ENCODE measurements at places on chromosomes 7 and 10.
A peak's percentile ranks its signal among the peaks of the same experiment; 100 is the strongest.

- DNase-seq, result peak; percentile 88
Observed at GRCh38 chr10:32056136-32057035, at the start of gene KIF5B. Gene KIF5B, minus strand, starts transcription at chr10:32056425. Its CDS starts 452 bp downstream, at chr10:32055973.

DNA sequence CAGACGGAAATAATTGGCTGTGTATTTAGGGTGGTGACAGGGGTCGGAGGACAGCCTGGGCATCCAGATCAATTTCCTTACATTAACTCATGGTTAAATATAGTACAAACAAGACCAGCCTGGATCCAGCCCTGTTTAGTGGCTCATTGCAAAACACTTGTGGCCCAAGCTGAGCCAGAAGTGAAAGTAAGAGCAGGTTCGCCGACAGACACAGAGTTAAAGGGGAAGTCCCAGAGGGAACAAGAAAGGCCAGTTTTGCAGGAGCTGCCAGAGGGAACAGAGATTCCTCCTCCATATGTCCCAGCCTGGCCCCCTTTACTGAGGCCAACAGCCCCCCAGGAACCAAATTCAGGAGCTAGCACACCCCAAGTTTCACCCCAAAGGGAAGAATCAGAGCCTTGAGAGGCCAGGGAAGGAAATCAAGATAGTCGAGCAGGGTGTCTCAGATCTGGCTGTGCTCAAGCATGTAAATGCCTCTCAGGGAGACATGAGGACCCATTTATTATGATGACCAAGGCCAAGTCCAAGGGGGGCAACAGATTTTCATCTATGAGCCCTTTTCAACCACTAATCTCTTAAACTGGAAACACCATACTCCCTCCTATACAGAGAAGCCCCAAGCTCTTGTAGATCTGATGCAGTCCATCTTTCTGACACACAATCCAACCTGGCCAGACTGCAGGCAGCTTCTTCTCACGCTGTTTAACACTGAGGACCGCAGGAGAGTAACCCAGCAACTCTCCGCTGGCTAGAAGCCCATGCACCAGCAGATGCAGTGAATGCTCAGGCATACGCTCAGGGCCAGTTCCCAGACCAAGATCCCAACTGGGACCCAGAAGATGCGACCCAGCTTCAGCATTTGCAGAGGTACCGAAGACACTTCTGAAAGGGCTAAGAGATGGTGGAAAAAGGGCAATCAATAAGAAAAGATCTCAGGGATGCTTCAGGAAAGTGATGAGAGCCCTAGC, 15.9 kb upstream of the ADCK2 start:
- DNase-seq, result peak; percentile 19

GRCh38 chr10:27134371-27134770, 19.8 kb downstream of the YME1L1 start:
- no peak for DNase-seq

- DNase-seq, result peak; percentile 38
Observed at GRCh38 chr7:101126651-101127459, at the start of gene SERPINE1. Gene SERPINE1, plus strand, starts transcription at chr7:101127104. Its CDS starts 1,290 bp downstream, at chr7:101128394.

GRCh38 chr10:100621360-100622205, 85.8 kb downstream of the HIF1AN start:
- DNase-seq, result peak; percentile 36

- DNase-seq, result no peak
Observed at GRCh38 chr10:14572811-14573210, 201.9 kb downstream of the FAM107B start.

- no peak for DNase-seq
Observed at GRCh38 chr7:69932034-69932628, 333.9 kb downstream of the AUTS2 start.

GRCh38 chr10:22683140-22683389, 31.3 kb downstream of the PIP4K2A start:
- DNase-seq, result no peak

DNA sequence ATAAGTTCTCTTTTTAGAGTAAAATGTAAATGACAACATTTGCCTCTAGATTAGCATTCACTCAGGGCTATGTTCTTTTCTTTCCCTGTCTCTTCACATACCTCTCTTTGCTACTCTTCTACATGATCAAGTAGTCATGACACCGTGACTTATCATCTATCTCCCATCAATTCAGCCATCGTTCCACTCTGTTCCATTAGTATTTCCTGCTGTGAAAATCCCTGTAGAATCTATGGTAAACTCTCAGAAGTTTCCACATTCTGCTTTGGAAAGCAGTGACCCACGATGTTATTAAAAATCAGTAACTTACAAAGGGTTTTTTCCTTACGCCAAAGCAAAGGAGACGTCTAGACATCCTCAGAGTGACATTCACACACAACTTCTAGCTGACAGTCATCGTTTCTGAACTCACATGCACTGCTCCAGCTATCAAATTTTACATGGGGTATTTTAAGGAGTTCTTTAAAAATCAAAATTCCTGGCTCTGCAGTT, 135.6 kb downstream of the SEMA3C start:
- DNase-seq, result no peak

DNA sequence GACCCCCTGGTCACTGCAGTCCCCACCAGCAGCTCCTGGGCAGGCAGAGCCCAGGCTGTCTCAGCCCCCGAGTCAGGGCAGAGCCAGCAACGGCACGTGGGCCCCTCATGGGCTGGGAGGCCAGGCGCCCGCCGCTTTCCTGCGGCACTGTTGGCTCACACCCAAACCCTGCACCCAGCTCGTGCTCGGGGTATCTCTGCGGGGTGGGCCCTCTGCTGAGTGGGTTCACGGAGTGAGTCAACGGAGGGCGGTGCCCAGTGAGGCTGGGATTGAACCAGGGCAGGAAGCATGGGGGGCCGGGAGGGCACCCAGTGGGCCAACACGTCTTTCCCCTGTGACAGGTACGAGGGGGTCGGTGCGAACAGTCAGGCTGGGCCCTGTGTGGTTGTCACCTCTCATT, 28.9 kb downstream of the ADAP1 start:
- DNase-seq, result no peak

DNA sequence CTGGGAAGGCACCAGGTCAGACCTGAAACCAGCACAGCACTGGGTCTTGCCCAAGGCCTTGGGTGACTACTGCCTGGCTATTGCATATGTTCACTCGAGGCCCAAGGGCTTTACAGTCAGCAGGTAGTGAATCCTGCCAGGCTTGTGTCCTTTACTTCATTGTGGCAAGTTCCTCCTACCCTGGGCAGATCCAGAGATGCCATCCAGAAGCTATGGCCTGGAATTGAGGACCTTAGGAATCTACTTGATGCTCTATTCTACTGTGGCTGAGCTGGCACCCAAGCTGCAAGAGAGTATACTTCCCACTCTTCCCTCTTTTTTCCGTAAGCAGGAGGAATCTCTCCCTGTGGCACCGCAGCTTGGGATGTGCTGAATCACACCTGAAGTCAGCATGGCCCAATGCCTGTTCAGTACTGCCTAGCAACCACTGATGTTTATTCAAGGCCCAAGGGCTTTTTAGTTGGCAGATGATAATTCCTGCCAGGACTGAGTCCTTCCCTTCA, 246.7 kb upstream of the CTBP2 start:
- no peak for DNase-seq

DNA sequence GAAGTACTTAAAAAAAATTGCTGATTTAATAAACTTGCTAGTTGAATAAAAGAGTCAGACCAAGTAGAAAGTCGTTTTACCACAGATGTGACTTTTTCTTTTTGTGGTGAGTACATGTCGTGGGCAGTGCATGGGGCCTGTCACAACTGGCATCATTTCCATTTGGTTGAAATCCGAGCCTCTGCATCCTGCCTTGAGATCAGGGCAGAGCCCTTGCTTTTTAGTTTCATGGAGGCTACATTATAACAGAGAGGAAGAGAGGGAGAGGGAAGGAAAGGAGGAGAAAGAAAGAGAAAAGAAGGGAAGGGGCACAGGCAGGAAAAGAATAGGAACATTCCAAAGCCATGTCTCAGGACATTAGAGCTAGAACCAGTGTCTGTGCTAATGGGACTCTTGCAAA, 20.4 kb upstream of the INSYN2A start:
- no peak for DNase-seq

DNA sequence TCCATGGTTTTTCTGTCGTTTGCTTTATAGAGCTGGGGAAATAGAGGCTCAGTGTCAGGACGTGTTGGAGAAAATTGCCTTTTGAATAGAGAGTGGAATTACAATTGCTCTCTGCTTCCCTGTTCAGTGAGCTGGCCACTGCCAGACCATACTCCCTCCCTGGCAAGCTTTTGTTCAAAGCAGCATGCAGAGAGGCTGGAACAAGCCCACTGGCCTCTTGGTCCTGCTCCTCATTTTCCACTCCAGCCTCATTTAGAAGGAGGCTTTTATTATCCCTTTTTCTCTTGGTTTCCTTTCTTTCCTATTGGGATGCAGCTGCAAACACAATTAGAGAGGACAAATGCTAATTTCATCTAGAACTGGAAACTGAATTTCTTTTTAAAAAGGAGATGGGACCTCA, 302.2 kb upstream of the PODXL start:
- no peak for DNase-seq

DNA sequence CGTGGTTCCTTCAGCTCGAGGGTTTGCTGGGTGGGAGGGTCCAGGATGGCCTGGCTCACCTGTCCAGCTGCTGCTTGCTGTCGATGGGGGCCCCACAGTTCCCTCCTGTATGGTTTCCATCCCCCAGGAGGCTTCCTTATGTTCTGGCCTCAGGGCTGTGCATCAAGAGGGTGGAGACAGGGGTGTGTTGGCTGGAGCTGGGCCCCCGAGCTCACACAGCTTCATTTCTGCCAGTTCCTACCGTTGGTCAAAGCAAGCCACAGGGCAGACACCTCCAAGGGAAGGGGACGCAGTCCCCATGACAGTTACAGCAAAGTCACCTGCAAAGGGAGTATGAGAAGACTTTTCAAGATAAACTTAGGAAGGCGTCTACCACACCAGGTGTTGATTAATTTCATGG, 156.9 kb downstream of the EBF3 start:
- no peak for DNase-seq

DNA sequence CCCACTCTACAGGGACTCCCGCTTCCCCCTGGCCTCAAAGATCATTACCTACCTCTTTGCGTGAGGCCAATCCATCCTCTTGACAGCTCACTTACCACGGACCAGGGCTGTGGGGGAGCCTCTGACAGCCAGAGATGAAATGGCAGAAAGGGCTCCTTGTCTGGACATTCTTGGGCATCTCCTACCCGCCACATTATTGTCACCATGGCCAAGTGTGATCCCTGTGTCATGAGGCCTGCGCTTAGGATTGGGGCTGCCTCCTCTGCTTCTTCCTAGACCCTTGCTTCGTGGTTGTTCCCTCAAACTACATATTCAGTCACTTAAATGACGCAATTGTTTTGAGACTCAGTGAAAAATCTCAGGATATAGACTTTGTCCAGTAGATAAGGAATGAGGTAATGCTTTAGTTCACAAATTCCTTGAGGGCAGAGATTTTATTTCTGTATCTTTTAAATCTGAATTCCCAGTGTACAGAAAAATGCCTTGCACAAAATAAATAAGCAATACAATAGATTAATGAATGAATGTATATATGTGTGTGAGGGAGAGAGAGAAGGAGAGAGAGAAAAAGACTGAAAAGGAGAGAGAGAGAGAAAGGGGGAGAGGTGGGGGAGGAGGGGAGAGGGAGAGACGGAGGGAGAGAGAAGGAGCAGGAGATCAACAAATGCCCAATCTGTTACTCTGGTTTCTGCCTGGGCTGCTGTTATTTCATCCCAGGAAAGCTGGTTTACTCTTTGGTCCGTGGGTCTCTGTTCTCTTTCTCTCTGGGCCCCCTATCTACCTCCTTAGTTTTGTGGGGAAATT, 159.0 kb downstream of the PLXNA4 start:
- DNase-seq, result no peak

DNA sequence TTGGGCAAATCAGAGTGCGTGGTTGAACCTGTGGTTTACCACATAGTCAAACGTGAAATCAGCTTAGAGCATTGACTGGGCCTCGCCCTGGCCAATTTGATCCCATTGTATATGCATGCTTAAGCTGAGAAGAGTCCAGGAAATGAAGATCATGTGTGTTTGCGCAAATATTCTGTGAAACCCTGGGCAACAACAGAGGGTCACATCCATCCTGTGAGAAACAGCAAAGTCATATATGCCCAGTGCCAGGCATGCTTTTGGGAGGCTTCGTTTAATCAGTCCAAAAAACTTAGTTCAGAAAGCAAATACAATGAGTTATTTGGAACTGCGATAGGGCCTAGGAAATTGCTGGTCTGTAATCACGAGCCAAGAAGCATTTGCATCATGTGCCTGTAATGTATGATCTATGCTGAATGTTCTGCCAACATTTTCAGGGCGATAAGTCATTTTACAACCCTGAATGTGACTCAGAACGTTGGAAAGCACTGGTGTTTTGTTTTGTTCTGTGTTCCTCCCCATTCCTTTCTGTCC, 412.1 kb upstream of the CELF2 start:
- no peak for DNase-seq

- DNase-seq, result no peak
Observed at GRCh38 chr10:60747817-60748469, 30.3 kb upstream of the CDK1 start.

DNA sequence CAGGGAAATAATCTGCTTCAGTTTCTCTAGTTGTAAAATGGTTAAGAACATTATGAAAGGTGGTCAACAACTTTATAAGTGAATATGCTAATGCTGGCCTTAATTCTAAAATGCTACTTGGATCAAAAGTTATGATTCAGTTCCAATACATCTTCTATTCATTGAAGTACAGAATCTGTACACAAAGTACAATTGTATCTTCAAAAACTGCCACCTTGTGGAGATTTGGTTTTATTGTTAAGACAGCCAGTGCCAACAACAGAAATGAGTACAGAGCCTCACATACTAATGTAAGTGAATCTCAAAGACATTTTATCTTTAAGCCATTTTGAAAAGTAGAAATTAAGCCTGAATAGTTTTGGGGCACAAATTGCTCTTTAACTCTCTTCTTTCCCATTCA, 194.0 kb downstream of the CFTR start:
- DNase-seq, result no peak

GRCh38 chr10:35949811-35950211, 307.7 kb upstream of the FZD8 start:
- no peak for DNase-seq

- no peak for DNase-seq
Observed at GRCh38 chr7:108419961-108420908, 36.0 kb downstream of the NRCAM start.

DNA sequence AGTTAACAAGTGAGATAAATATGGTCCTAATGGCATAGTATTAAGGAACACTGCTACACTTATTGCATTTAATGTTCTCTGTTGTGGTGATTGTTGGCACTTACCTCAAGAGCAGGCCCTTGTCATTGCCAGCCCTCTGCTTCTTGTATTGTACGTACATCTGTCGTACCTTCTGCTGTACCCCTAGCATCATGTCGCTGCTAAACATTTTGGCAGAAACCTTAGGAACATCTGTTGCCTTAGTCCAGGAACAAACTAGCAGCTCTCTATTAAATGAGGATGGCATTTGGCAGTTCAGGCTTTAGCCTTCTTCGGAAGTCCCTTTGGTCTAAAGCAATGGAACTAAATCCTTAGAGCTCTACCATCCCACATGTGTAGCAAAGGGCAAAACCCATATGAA, 47.6 kb downstream of the PRKG1 start:
- no peak for DNase-seq

GRCh38 chr10:11307937-11308336, 290.3 kb downstream of the CELF2 start:
- no peak for DNase-seq

Measured in activated CD4-positive, alpha-beta T cell treated with anti-CD3 and anti-CD28 coated beads, Interleukin-2, amount 50 U/mL, for 48 hours (primary cell).